ENCODE measurements at places on chromosomes 4 and X.

- DNase-seq: no peak
Observed at GRCh38 chr4:105093975-105094374, 52.7 kb upstream of the TET2 start.

DNA sequence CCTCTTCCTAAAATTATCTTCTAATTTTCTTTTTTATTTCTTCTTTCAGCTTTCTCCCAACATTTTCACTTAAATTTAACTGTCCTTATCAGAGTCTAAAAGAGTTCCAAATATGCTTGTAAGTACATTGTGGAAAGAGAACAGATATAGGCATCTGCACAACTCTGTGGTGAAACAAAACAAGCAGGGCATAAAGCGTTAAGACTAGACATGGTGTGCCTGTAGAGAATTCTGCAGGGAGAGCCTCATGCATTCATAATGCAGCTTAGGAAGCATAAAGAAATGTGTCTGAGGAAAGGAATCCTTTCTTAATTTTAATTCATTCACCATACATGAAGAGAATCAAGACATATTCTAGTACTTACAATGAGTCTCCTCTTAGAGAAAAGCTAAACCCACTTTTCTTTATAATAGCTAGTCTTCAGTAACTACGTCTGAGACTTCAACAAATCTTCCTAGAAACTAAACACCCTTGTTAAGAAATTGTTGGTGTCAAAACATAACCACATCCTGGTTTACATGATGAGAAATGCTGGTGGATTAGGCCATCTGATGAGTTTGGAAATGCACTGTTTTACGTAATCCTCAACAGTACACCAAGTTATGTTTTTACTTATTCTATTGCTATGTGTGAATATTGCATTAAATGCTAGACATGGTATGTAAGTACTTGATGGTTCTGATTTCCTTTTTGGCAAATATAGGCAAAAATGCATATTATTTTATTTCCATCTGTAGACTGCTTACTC lies 307.8 kb upstream of the GIMD1 start:
- no peak for DNase-seq

DNA sequence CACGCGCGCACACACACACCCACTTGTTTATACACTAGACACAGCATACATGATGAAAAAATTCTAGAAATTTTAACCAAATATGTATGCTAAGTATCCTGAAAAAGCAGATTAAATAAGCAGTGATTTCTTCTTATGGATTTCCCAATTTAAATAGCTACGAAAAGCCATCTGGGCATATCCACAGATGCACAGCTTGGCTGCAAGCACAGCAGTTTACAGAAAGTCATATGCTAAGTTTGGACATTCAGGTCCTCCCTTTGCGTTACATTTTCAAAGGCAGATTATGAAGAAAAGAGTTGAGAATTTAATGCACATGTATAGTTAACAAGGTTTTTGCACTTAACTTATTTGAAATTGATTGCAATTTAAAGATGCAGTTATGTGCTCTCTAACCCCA lies 542.2 kb upstream of the EPHA5 start:
- no peak for DNase-seq

GRCh38 chr4:72568959-72569718 lies at the start of gene ADAMTS3:
ADAMTS3 (minus strand) TSS chr4:72569221; CDS start chr4:72568762, 459 bp downstream.
- no peak for DNase-seq

DNA sequence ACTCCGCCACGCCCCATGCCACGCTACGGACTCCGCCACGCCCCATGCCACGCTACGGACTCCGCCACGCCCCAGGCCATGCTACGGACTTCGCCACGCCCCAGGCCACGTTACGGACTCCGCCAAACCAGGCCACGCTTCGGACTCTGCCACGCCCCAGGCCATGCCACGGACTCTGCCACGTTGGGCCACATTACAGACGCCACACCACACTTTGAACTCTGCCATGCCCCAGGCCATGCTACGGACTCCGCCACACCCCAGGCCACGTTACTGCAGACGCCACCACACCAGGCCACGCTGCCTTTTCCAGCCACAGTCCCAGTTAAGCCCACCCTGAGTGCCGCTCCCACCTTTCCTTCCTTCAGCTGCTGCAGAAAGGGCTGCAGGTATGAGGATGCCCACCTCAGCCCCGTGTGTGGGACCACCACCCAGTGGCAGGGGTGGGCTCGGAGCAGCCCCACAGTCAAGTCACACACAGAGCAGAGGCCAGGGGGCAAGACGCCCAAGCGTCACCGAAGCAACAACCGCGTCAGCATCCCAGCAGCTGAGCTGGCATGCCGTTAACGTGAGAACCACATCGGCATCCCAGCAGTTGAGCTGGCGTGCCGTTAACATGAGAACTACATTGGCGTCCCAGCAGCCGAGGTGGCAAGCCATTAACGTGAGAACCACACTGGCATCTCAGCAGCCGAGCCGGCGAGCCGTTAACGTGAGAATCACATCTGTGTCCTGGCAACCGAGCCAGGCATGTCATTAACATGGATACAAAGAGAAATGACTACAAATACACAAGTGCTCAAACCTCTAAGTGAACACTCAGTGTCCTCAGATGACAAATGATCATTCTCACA lies 26.4 kb downstream of the GAK start:
- DNase-seq: no peak

- no peak for DNase-seq
Observed at GRCh38 chr4:169100670-169101101, 90.6 kb upstream of the CBR4 start.

Data from activated CD8-positive, alpha-beta memory T cell treated with anti-CD3 and anti-CD28 coated beads, Interleukin-2, amount 50 U/mL, for 48 hours (primary cell).